ENCODE measurements at places on chromosomes 7 and 10.

GRCh38 chr7:41467596-41467995 is 235.3 kb downstream of the INHBA start:
- DNase-seq: no peak

GRCh38 chr10:43390759-43391158 is 18.2 kb downstream of the HNRNPF start:
- DNase-seq: no peak

DNA sequence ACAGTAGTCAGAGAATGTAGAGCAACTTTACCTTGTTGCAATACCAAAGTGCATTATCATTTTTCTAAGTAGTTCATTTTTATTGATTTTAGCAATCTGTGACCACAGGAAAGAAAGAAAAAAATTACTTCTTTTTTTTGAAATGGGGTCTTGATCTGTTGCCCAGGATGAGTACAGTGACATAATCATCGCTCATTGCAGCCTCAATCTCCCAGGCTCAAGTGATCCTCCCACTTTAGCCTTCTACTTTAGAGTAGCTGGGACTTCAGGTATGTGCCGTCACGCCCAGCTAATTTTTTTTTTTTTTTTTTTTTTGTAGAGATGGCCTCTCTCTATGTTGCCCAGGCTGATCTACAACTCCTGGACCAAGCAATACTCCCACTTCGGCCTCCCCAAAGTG is 11.4 kb upstream of the OAT start:
- no peak for DNase-seq

GRCh38 chr10:73653701-73654100 is 2.1 kb downstream of the SYNPO2L start:
- no peak for DNase-seq

DNA sequence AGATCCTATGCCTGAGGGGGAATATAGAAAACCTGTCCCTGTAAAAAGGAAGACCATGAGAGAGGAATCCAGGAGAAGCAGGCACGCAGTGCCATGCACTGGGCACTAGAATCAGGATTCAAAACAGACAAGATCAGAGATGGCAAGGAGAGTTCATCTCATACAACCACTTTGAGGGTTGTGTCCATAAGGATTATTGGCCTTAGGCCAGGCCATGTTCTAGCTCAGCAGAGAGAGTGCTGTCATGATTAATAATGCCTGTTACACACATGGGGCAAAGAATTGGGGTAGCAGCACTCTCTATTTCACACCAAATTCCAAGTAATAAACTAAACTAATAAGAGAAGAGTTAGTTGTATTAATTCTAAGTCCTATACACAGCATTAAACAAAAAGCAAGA is 29.1 kb downstream of the EZH2 start:
- DNase-seq: no peak
